ENCODE measurements at places on chromosomes 7 and 10.

GRCh38 chr7:66800591-66800990 is 60.1 kb downstream of the RABGEF1 start:
- no peak for DNase-seq

DNA sequence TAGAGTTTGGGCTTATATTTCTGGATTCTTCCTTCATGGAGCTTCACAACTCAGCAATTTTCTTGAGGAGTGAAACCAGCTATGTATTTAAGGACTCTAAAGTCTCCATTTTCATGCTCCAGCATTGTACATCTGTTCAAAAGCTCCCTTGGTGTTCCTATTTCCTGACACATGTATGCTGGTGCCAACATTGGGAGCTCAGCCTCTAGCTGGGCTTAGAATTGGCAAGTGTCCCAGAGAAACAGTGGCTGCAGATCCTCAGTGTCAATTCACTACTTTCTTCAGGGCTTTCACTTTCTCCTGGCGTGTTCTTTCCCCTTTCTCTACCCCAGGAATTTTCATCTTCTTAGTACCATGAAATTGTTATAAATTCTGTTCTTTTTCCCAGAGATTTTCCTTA is 103.1 kb downstream of the ZNF467 start:
- no peak for DNase-seq

DNA sequence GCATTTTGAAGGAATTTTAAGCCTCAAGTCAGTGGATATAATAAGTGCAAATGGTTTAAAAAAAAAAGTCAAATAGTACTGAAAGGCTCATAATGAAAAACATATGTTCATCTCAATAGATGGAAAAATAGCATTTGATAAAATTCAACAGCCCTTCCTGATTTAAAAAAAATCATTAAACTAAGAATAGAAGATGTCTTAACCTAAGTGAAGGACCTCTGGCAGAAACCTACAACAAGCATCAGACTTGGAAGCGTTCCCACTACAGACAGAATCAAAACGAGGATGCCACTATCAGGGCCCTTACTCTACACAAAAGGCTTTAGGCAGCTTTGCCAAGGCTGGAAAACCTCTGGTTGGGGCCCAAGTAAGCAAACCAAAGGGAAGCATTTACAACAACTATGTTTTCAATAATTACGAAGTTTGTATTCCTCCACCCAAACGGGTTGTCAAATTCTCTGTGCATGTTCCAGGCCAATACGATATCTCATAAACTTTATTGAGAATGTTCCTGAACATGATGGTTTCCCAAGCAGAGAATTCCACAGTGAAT is 45.1 kb downstream of the CYTH3 start:
- DNase-seq = no peak

DNA sequence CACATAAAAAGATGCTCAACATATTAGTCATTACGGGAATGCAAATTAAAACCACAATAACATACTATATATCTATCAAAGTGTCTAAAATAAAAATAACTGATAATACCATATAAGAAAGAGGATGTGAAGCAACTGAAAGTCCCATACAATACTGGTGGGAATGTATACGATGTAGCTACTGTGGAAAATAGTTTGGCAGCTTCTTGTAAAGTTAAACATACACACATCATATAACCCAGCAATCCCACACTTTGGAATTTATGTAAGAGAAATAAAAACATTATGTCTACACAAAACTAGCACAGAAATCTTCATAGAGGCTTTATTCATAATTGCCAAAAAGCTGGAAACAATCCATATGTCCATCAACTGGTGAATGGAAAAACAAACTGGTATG is 10.5 kb upstream of the COMMD3 start:
- DNase-seq = no peak

- no peak for DNase-seq
These were observed 11.1 kb downstream of the HTR7 start for GRCh38 chr10:90846746-90847145.

DNA sequence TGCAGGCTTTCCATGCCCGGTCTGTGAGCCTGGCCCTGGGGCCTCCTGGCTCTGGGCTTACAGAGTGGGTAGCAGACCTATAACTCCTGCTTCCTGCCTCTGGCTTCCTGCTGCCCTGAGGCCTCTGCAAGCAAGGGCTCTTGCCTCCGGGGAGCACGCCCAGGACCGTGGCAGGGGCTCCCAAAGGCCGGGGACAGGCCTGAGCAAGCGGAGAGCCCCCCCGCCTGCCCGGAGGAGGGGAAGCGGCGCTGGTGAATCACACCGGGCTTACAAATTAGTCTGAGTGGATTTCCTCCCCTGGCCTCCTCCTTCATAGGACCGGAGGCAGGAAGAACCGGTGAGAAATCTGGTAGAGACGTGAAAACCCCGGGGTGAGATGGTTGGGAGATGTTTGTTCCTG is 1.5 kb upstream of the MYL10 start:
- no peak for DNase-seq

- DNase-seq = no peak
These were observed 25.5 kb downstream of the ZNRF2 start for GRCh38 chr7:30309842-30310435.

- no peak for DNase-seq
These were observed 743 bp upstream of the PITRM1 start for GRCh38 chr10:3173171-3173878.

DNA sequence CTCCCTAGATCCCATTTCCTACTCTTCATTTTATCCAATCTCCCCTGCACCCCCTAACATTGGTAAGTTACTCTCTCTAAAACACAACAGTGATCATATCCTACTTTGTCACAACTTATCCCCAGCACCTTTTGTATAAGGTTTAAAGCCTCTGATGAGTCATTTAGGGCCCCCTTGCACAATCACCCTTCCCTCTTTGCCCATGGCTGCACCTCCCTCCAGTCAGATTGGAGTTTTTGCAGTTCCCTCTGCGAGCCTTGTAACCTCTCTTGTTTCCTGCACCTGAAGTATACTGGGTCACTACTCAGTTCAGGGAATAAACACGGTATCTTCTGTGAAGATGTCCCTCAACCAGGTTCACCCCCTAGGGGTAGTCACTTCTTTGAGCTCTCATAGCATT is 55.9 kb upstream of the ADRB1 start:
- no peak for DNase-seq

DNA sequence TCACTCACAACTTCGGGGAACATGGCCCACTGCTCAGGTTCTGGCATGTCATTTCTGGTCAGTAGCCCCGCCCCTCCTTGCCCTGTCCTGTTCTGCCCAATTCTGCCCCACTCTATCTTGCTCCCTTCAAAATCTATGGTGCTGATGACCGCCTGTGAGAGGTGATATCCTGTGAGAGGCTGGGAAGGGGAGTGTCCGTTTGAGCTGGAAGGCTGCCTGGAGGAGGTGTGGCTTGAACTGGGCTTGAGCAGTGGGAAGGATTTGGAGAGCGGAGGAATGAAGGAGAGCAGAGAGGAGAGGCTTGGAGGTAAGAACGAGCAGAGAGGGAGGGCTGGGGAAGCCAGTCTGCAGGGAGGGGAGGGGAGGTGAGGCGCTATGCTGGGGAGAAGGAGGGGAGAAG is 145.3 kb downstream of the RPS24 start:
- DNase-seq = no peak

DNA sequence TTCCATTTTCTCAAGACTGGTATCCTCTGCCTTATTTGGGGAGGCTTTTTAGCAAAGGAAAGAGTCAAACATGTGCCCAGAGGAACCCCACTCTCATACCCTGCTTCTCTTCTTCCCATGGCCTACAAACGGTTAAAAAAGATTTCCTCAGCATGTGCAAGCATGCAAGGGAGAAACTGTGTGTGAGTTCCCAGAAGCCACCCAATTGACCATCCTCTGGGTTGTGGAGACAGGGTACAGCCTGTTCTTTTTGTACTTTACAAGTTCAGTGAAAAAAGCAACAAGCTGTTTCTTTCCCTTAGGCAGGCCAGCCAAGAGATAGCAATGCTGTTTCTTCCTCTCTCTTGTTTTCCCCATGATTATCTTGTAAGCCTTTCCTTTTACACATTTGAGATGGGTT is 68.8 kb upstream of the MTPN start:
- no peak for DNase-seq

- no peak for DNase-seq
These were observed 34.5 kb downstream of the PPIF start for GRCh38 chr10:79381804-79382221.

DNA sequence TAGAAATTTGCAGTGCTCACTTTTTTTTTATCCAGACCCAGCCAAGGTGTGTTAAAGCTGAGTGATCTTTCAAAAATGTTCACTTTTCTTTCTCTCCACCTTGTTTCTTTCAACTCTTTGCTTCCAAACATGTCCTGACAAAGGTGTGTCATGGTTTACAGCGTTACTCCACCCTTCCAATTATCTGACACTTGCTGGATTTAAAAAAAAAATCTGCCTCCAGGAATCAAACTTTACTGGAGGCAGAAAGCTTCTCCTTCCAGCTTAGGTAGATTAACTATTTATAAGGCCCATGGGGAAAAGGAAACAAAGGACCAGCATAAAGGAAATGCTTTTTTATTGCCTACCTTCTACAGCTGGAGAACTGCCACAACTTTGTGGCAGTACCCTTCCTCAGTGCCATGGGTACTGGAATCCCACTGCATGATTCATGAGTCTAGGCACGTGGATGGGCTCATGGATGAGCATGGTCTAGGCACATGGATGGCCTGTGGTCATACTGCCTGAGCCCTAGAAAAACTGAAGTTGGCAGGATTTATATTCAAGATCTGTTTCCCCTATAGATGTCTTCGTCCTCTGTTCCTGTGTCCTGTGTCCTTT is at the start of gene COL17A1:
TSS of gene COL17A1 (minus strand) at position 80 of the 600 bp plus-strand sequence. CDS start 5,207 bp downstream, outside the sequence.
- DNase-seq = no peak

DNA sequence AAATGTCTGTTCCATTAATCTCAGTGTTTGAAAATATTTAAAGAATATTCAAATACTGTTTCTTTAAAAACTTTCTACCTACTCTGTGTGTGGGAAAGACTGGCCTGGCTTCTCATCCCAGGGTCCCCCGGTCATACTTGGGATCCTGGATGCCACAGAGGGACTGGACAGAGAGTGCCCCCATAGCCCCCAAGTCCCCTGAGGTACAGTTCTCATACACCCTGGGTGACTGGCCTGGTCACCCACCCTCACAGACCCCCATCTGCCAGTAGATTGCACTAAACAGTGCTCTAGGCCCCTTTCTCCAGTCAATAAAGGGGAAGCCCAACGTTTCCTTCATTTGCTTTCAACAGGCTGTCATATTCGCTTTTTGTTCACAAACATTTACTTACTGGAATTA is 3.0 kb downstream of the TMEM273 start:
- DNase-seq = no peak

GRCh38 chr10:94103801-94104221 is 110.1 kb downstream of the PLCE1 start:
- DNase-seq = no peak

GRCh38 chr10:117374506-117375359 is 507 bp downstream of the PDZD8 start:
- DNase-seq = no peak

GRCh38 chr7:100204454-100204853 is 15.3 kb upstream of the PVRIG start:
- DNase-seq = no peak

GRCh38 chr10:51544933-51545332 is 154.5 kb downstream of the CSTF2T start:
- no peak for DNase-seq

DNA sequence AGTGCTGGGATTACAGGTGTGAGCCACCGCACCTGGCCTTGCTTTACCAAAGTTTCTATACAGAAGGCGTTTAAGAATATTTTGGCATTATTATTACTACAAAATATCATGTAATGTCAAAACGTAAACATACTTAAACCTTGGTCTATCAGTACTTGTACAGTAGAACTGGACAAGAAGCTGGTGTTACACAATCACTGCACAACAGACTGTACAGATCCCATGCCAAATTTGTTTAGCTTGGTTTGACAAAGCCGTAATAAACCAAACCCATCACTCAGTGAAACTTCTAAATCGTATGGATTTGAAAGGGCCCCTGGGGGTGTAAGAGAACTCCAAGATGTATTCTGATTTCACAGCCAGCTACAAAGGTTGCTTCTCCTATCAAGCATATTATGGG is 51.8 kb upstream of the RHEB start:
- no peak for DNase-seq

DNA sequence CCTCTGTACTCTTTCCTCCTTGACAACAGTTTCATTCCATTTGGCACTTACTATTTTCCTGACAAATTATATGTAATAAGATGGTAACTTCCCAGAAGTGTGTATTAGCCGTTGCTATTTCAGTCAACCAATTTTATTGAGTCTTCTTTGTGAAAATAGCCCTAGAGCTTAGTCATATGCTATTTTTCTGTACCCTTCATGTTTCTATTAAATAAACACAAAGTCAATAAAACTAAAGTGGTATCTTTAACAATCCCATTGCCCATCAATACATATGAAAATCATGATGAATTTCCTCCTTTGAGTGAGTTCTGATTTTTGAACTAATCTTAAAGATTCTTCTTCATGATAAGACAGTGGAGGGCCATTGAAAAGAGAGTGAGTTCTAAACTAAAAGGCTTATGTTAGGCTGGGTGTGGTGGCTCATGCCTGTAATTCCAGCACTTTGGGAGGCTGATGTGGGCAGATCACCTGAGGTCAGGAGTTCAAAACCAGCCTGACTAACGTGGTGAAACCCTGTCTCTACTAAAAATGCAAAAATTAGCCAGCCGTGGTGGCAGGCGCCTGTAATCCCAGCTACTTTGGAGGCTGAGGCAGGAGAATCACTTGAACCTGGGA is 5.9 kb upstream of the MYPN start:
- DNase-seq = no peak

- no peak for DNase-seq
These were observed 45.3 kb downstream of the TACC2 start for GRCh38 chr10:122034149-122034756.

- DNase-seq = no peak
These were observed 212.3 kb downstream of the FANK1 start for GRCh38 chr10:126108693-126109092.

GRCh38 chr10:92091965-92092364 is 168.4 kb downstream of the BTAF1 start:
- no peak for DNase-seq

GRCh38 chr7:43198599-43199090 is 86.2 kb downstream of the HECW1 start:
- no peak for DNase-seq

DNA sequence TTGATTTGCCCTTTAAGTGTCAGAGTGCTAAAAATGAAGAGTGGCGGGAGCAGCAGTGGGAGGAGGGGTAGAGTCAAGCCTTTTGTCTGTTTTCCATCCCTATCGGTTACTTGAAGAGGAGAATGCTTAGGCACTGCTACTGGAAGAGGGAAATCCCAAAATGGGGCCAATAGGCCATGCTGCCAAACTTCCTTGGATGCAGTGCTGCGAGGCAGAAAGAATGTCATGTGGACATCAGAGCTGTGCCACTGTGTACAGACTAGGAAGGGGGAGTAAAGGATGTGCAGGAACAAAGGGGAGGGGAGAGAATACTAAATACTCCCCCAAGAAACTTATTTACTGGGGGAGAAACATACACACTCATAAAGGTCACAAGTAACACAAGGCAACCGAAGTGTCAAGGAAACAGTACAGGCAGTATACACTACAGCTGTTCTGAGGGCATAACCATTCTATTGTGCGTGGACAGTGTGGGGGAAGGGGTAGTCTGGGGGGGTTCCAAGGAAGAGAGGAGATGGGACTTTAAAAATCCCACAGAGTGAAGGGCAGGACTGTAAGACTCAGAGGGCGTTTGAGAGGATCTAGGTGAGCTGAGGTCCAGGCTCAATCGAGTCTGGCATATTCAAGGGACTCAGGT is 228.7 kb upstream of the PLXNA4 start:
- no peak for DNase-seq

GRCh38 chr10:112145263-112145662 is 38.3 kb downstream of the GPAM start:
- DNase-seq = no peak

GRCh38 chr10:7277867-7278266 is 133.0 kb downstream of the SFMBT2 start:
- DNase-seq = no peak
